ENCODE measurements at places on chromosomes 3 and 15. TPM values are rescaled to one million over a fixed set of nuclear protein-coding genes. Genes with fewer than 3 reads are reported as not detected.
A peak's percentile ranks its signal among the peaks of the same experiment; 100 is the strongest.

The CPLX3 gene
- not detected for total RNA-seq

- no peak overlapping the region for H3K4me3 ChIP-seq
- H3K36me3 ChIP-seq, result no peaks in the 10 kb centered on the region
- H3K27ac ChIP-seq, result no peak overlapping the region
- DNase-seq, result no peak
These were observed 118.3 kb upstream of the KCNH8 start for GRCh38 chr3:19029837-19030521.

GRCh38 chr3:170331143-170331542 lies 26.4 kb upstream of the SKIL start:
- no peak overlapping the region for H3K4me3 ChIP-seq
- DNase-seq, result peak; percentile 41
- no peaks in the 10 kb centered on the region for H3K27me3 ChIP-seq
- H3K4me1 ChIP-seq, result peaks cover 13% of the 10 kb centered on the region
- H3K36me3 ChIP-seq, result no peaks in the 10 kb centered on the region

DNA sequence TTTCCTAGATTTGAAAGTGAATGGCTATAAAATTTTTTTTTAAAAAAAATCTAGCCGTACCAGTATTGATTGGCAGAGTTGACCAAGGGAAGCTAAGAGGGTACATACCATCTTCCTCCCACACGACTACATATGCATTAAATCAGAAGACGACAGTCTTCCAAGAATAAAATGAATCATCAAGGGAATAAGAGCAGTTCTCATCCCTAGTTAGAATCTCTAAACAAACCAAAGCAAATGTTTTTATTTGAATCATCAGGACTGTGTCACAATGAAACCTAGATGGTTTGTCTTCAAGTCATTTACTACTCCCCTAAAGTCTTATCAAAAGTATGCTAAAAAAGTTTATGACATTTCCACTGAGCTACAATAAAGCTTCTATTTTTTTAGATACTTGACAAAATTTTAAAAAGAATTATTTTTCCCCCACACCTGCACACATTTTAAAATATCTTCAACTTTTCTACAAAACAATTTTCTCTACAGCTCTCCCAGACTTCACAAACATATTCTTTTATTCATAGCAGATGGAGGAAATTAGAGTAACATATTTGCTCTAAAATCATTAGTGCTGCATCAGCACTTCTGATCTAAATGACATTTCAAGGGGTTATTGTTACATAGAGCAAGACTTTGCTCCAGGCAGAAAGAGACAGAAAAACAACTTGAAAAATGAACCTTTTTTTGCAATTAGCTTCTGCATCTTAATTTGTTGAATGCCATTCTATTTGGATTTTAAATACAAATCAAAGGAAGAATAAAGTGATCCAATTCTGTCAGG lies 547.1 kb downstream of the FHIT start:
- no peaks in the 10 kb centered on the region for H3K36me3 ChIP-seq
- no peaks in the 10 kb centered on the region for H3K27me3 ChIP-seq
- H3K4me1 ChIP-seq, result no peaks in the 10 kb centered on the region
- H3K27ac ChIP-seq, result no peak overlapping the region

DNA sequence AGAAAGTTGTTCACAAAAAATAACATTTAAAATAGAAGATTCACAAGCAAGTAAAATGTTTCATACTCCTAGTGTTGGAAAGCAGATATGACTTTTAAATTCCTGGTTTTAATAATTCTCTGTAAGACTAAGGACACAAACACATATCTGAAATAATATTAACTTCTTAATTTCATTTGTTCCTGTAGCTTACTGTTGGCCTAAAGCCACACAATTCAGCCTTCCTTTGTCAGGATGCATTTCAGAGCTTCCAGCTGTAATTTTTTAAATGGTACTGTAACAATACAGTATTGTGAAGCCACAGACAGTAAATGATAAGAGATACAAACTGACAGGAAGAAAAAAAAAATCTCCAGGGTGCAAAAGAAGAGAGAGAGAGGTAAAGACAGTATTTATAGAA lies 84.2 kb downstream of the TMCC1 start:
- H3K36me3 ChIP-seq, result no peaks in the 10 kb centered on the region
- H3K4me1 ChIP-seq, result no peaks in the 10 kb centered on the region
- H3K4me3 ChIP-seq, result no peak overlapping the region
- no peaks in the 10 kb centered on the region for H3K27me3 ChIP-seq

DNA sequence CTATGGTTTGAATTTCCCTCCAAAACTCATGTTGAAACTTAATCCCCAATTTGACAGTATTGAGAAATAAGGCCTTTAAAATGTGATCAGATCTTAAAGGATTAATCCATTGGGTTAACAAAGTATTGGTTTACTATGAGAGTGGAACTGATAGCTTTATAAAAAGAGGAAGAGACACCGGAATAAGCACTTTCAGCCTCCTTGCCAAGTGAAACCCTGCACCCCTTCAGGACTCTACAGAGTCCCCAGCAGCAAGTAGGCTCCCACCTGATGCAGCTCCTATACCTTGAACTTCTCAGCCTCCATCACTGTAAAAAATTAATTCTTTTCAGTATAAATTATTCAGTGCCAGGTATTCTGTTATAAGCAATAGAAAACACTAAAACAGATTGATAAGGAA lies 348.3 kb downstream of the CGGBP1 start:
- DNase-seq, result no peak
- H3K36me3 ChIP-seq, result no peaks in the 10 kb centered on the region
- H3K4me3 ChIP-seq, result no peak overlapping the region
- no peaks in the 10 kb centered on the region for H3K4me1 ChIP-seq

- H3K4me1 ChIP-seq, result no peaks in the 10 kb centered on the region
- DNase-seq, result no peak
- no peak overlapping the region for H3K4me3 ChIP-seq
- no peaks in the 10 kb centered on the region for H3K36me3 ChIP-seq
These were observed 183.9 kb downstream of the ARRDC4 start for GRCh38 chr15:98144388-98144787.
